ENCODE measurements at places on chromosomes 6 and 20.

- DNase-seq: no peak
These were observed 17.2 kb upstream of the SNAP25 start for GRCh38 chr20:10201321-10201870.

GRCh38 chr20:46108435-46108841 lies 9.7 kb upstream of the CD40 start:
- DNase-seq: no peak

DNA sequence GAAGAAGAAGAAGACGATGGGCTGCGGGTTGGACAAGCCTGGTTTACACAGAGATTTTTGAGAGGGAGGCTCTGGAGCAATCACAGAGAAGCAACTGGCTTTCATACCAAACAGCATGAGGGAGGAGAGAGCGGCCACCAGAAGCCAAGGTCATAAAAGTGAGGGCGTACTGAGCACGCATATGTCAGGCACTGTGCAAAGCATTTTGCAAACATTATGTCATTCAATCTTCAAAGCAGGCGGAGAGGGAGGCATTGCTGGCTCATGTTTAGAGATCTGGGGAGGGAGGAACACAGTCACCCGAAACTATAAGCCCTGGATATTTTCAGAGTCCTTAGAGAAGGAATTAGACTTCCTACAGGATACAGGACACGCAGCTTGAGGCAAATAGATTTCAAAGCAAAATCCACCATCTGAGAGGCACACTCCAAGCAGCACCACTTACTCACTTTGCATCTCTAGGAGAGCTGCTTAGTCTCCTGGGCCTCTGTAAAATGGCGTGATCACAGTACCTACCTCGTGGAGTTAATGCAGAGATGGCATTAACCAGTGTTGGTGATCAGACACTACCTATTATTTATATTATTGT lies 24.6 kb downstream of the RAMACL start:
- DNase-seq: no peak

- no peak for DNase-seq
These were observed 71.7 kb upstream of the MAP3K4 start for GRCh38 chr6:160919723-160920440.

- no peak for DNase-seq
These were observed 115.9 kb upstream of the ARMC2 start for GRCh38 chr6:108732091-108732870.

- DNase-seq: no peak
These were observed 334.4 kb downstream of the TFAP2B start for GRCh38 chr6:51153109-51153508.

- no peak for DNase-seq
These were observed 183.1 kb downstream of the GMPR start for GRCh38 chr6:16421462-16421960.

DNA sequence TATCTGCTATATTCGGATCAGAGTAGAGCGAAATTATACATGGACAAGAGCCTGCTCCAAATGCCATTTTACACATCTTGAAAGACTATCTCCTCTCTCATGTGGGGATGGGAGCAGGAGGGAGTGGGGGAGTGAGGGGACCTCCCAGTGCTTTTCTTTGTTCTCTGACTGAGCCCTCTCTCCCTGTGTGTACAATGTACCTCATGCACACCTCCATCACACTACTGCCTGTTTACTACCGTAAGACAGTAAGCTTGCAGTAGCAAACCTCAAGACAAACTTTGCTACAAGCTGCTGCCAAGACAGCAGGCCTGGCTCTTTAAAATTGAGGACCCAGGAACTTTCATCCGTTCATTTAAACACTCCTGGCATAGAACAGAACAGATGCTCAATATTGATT lies 7.2 kb downstream of the NHSL1 start:
- no peak for DNase-seq

DNA sequence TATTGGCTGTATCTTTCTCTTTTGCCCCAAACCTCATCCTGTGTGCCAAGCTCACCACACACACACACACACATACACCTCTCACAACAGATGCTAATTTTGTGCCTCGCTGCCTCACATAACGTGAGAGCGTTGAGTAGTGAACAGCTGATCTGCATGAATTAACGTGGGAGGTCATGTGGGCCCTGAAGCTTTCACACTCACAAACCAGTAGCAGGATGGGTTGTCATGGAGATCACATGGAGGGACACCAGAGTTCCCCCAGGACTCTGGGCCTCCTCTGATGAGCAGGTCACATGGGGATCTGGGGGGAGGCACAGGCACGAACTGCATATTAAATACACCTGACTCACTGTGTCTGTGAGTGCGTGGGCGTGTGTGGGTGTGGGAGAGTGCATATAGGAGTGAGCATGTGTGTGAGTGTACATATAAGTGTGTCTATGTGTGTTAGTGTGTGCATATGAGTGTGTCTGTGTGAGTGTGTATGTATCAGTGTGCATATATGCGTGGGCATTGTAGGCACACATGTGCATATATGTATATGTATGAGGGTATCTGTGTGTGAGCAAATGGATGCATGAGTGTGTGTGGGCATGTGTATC lies 62.7 kb upstream of the SULF2 start:
- DNase-seq: no peak

GRCh38 chr20:54200487-54201267 lies 7.2 kb upstream of the PFDN4 start:
- no peak for DNase-seq

DNA sequence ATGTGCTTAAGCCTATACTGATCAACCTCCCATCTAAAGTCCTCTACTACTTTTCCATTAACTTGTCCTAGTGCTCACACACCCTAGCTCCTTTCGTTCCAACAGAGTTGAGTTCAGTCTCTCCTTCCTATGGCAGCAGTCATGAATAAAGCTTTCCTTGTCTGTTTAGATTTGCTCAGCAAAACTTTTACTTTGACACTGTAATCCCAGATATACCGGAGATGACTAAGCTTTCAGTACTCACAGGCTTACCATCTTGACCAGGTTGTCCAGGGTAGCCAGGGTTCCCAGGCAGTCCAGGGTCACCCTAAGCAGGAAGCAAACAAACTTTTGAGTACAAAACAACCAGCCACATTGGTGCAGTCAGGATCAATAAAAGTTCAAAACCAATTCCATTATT lies 90.7 kb downstream of the COL21A1 start:
- DNase-seq: no peak

DNA sequence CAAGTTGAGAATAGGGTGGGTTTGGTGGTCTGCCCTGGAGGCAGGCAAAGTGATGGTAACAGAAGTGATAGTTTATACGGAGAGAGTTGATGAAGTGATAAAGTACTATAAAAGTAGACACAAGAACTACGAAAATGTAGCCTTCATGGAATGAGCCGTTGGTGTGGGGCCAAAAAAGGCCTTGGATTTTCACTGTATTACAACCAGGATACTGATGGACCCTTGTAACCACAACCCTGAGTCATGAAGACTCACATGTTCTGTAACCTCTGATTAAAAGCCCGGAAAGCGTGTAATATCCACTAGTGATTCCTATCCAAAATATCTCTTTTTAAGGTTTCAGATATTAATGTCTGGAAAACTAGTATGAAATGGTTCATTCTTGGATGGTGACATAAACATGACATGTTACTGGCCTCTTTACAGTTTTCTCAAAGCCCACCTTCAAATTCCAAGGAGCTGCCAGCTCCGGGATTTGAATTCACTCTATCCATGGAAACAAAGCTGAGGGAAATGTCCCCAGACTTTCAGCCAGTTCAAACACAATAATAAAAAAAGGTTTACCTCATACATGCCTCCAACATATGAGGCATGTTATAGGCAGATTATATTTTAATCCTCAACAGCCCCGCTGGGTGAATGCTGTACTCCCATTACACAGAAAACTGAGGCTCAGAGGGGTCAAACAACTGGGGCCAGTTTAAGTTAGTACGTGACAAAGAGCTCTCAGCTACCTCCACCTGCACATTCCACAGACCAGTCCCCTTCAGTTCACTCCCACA lies 55.4 kb downstream of the MRPL14 start:
- no peak for DNase-seq

DNA sequence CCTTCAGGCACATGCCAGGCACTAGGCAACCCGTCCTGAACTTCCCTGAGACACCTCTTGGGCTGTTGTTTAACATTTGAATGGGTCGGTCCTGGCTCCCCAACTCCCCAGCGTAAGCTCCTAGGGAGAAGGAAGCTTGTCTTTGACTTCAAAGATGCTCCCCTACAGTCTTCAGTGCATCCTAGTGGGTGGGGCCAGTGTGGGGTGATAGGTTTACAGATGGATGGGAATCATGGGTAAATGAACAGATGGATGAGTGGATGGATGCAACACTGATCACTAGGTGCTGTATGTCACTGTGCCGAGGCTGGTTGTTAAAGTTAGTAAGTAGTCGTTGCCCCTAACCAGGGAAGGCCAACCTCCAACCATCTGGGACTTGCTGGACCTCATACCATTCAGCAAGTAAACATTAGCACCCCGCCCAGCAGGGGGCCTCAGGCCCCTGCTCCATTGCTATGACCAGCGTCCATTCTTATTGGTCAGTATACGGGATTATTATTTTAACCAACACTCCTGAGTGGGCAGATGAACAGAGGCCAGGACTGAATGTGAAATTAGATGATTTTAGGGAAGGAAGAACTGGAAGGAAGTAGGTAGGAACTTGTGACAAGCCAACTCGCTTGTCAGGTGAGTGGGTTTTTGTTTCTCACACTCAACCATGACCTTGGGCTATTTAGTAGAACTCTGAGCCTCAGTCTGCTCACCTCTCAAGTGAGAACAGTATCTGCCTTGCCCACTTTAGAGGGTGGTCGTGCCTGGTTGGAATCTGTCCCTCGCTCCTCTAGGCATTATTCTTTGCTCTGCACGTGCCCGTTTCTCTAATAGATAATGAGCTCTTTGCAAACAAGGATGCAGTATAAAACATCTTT lies 82.9 kb upstream of the FOXP4 start:
- peak; percentile 53 for DNase-seq

- no peak for DNase-seq
These were observed 46.8 kb downstream of the PCNA start for GRCh38 chr20:5072756-5073659.

DNA sequence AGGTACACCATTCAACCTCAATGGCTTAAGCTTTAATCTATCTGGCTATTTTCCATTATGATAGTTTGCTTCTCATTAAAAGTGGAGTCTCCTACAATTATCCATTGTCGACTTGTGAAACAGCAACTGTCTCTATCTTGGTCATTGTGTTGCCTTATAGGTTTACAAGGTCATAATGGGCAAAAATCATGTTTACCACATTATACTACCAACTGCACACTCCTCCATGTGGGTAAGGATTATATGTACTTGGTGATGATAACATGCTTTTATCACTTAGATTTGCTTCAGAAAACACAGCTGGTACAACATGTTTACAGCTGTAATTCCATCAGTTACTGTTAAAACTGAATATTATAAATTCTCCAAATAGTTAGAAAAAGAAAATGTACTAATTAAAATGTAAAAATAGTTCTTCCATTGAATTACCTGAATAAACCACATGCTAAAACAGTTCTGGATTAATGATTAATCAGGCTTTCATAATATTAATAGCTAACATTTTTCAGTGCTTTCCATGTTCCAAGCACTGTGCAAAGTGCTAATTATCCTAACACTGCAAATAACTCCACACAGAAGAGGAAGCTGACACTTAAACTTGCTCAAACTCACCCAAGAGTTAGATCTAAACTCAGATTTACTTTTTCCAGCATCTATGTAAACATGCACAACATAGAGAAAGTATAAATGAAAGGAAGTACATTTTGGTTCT lies 96.7 kb downstream of the OGFRL1 start:
- DNase-seq: no peak

- no peak for DNase-seq
These were observed 55.3 kb downstream of the CTCFL start for GRCh38 chr20:57469418-57470211.

All from activated naive CD4-positive, alpha-beta T cell treated with anti-CD3 and anti-CD28 coated beads for 36 hours (primary cell).